Activated T-cell treated with anti-CD3 and anti-CD28 coated beads, Interleukin-2, amount 50 U/mL, for 24 hours (primary cell): ENCODE measurements at places on chromosomes 6 and 20.

DNA sequence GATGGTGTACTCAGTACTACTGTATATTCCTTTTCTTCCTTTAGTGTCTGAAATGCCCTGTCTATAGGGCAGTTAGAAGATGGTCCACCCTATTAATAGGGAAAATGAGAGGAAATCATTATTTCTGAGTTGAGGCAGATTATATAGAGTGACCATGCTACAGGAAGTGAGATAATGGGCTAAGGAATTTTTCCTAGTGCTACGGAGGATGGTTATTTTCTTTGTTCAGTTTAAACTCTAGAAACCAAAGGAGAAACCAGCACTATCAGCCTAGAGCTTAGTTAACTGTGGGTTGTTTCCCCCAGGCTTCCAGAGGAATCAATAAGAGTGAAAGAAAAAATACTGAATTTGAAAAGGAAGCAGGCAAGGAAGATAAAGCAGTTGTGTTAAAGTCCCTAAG, 474 bp downstream of the TSBP1 start:
- no peak for DNase-seq
- H3K4me1 ChIP-seq, result no peaks in the 10 kb centered on the region
- no peaks in the 10 kb centered on the region for H3K36me3 ChIP-seq

DNA sequence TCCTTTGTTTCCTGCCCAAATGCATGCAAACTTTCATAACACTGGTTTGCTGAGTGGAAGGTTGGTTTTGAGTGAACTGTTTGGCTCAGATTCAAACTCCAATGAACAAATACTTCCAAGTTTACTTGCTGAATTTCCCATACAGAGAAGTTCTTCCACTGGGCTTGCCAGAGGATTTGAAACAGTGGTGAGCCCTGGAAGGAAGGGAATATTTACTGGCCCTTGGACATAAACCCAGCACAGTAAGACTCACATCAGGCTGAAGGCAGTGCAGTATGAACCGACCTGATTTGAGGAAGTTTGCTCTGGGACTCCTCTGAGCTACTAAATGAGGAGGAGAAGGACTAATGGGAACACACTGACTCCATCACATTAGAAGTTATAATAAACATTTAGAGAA, 3.8 kb downstream of the TRAF3IP2 start:
- peaks cover 59% of the 10 kb centered on the region for H3K4me1 ChIP-seq
- no peak for DNase-seq
- H3K4me3 ChIP-seq, result no peak overlapping the region
- no peaks in the 10 kb centered on the region for H3K27me3 ChIP-seq
- H3K27ac ChIP-seq, result no peak overlapping the region

DNA sequence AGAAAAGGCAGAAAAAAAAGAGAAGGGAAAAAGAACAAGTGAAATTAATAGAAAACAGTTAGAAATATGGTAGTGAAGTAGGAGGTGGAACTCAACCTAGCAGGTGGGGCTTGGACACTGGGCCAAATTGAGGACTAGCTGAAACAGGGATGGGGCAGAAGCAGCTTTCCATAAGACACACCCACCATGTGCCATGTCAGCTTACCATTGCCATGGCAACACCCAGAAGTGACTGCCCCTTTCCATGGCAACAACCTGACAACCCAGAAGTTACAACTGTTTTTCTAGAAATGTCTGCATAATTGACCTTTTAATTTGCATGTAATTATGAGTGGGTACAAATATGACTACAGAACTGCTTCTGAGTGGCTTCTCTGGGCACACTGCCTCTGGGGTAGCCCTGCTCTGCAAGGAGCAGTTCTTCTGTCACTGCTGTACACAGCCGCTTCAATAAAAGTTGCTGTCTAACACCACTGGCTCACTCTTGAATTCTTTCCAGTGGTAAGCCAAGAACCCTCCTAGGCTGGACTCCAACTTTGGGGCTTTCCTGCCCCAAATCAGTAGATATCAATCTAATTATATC, 35.9 kb upstream of the SLC24A3 start:
- no peak overlapping the region for H3K4me3 ChIP-seq
- no peak for DNase-seq
- peaks cover 2% of the 10 kb centered on the region for H3K27me3 ChIP-seq

DNA sequence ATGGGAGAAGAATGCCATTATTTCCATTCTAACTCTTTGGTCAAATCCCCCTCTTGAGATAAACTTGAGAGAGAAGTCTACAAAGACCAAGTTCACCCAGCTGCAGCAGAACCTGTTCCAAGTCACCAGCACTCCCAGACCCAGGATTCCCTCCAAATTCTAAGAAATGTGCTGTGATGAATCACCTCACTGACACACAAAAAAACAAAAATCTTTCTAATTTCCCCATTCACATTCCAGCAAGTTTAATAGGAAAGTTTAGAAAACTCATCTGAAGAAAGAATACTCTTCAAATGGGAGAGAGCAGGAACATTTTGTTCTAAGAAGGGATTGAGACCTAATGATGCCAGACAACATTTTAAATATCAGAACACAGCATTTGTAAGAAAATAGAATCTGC, 213.6 kb upstream of the PLCB4 start:
- DNase-seq, result no peak
- no peak overlapping the region for H3K27ac ChIP-seq
- H3K4me3 ChIP-seq, result no peak overlapping the region
- no peaks in the 10 kb centered on the region for H3K4me1 ChIP-seq
- H3K36me3 ChIP-seq, result no peaks in the 10 kb centered on the region
- no peaks in the 10 kb centered on the region for H3K27me3 ChIP-seq

GRCh38 chr6:26569433-26569764, 27.4 kb upstream of the ABT1 start:
- DNase-seq, result no peak
- peaks cover 36% of the 10 kb centered on the region for H3K4me1 ChIP-seq
- H3K36me3 ChIP-seq, result peaks cover 9% of the 10 kb centered on the region
- H3K4me3 ChIP-seq, result peak overlapping the region; percentile 85
- peaks cover 2% of the 10 kb centered on the region for H3K27me3 ChIP-seq
- H3K27ac ChIP-seq, result peak overlapping the region; percentile 93

DNA sequence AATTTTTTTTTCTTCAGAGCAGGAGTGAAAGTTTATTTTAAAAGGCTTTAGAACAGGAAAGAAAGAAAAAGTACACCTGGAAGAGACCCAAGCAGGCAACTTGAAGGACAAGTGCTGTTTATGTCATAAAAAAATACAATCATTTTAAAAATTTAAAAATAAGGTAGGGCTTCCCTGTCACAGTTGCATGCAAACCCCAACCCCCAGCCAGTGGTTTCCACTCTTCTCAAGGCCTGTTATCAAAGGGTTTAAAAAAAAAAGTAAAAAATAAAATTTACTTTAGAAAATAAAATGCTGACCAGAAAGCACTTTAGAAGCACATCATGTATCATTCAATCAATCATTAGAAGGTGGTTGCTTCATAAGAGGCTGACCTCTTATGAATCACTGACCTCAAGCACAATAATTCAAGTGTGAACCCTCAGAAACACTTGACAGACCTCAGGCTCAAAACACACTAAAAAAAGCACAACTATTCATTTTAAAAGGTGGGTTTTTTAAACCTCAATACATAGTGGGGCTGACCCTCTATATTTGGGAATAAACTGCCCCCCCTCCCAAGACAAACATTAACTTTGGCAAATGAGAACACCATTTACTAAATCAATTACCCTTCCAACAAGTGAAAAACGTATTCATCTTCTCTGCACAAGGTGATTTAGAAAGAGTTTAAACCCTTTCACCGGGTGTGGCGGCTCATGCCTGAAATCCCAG, 15.6 kb downstream of the ILRUN start:
- DNase-seq, result no peak
- H3K36me3 ChIP-seq, result peaks cover 5% of the 10 kb centered on the region
- no peaks in the 10 kb centered on the region for H3K27me3 ChIP-seq
- H3K4me1 ChIP-seq, result peaks cover 36% of the 10 kb centered on the region

- peaks cover 12% of the 10 kb centered on the region for H3K36me3 ChIP-seq
- peaks cover 48% of the 10 kb centered on the region for H3K4me1 ChIP-seq
- peak overlapping the region; percentile 93 for H3K27ac ChIP-seq
- peak overlapping the region; percentile 88 for H3K4me3 ChIP-seq
- H3K27me3 ChIP-seq, result no peaks in the 10 kb centered on the region
- DNase-seq, result no peak
These were observed 1.5 kb downstream of the CD2AP start for GRCh38 chr6:47479140-47479508.

- peaks cover 10% of the 10 kb centered on the region for H3K4me1 ChIP-seq
- DNase-seq, result no peak
- no peaks in the 10 kb centered on the region for H3K36me3 ChIP-seq
These were observed 58.3 kb downstream of the COL12A1 start for GRCh38 chr6:75147512-75147911.

GRCh38 chr6:110491644-110492317, 15.4 kb upstream of the SLC22A16 start:
- H3K27me3 ChIP-seq, result peaks cover 35% of the 10 kb centered on the region
- H3K36me3 ChIP-seq, result no peaks in the 10 kb centered on the region
- no peak overlapping the region for H3K4me3 ChIP-seq
- DNase-seq, result no peak
- H3K4me1 ChIP-seq, result peaks cover 14% of the 10 kb centered on the region

DNA sequence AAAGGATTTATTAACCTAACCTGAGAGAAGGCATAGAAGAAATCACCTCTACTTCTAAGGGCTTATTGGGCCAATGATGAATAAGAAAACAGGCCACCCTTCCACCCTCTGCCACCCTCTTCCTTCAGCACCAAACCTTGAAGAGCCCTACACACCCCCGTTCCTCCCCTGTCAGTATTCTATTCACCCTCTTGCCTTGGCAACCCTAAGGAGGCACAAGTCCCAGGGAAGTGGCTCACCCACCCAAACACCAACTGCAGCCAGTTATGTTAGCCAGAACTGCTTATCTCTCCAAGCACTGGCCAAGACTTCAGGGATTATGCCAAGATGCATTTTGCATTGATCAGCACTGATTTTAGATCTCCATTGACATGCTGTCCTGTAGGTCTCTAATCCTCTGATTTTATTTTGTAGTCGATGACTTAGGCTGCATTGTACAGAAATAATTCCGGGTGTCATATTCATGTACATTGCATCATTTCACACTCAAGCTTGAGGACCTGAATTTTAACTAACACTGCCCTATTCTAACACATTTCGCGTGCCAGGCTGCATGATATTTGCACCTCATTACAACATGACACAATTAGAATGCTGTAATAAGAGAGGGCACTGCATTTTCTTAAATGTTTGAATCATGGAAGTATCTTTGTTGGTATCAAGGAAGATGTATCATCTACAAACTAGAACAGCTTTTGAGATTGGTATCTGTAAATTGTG, 15.7 kb downstream of the CNKSR3 start:
- no peaks in the 10 kb centered on the region for H3K36me3 ChIP-seq
- H3K27me3 ChIP-seq, result peaks cover 19% of the 10 kb centered on the region
- no peak overlapping the region for H3K27ac ChIP-seq
- no peak for DNase-seq
- no peak overlapping the region for H3K4me3 ChIP-seq

DNA sequence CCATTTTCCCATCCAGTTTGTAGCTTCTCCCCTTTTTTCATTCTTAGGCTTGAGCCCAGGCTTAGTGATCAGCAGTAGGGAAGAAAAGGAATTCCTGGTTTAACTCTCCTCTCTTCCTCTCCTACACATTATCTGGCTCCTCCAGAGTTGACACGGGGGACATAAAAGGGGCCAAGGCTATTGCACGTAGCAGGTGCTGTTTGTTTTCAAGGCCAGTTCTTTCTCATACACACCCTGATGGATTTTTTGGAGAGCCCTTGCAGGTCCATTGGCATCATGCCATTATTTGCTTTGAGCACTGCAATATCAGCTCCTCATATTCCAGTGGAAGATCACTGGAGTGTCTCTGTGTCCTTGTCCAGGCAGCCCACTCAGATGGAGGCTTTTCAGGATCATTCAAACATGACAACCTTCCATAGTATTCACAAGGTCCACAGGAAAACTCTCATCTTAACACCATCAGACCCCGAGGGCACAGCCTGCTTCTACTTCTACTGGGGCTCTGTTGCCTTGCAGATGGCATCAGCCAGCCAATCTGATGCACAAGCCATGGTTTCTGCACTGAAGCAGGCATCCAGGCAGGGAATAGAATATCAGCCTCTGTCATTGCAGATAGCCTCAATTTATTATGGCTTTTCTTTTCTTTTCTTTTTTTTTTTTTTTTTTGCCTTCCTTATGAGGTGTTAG, 18.8 kb downstream of the PLCB4 start:
- H3K27ac ChIP-seq, result no peak overlapping the region
- no peaks in the 10 kb centered on the region for H3K27me3 ChIP-seq
- H3K4me3 ChIP-seq, result no peak overlapping the region
- no peaks in the 10 kb centered on the region for H3K4me1 ChIP-seq
- no peaks in the 10 kb centered on the region for H3K36me3 ChIP-seq

DNA sequence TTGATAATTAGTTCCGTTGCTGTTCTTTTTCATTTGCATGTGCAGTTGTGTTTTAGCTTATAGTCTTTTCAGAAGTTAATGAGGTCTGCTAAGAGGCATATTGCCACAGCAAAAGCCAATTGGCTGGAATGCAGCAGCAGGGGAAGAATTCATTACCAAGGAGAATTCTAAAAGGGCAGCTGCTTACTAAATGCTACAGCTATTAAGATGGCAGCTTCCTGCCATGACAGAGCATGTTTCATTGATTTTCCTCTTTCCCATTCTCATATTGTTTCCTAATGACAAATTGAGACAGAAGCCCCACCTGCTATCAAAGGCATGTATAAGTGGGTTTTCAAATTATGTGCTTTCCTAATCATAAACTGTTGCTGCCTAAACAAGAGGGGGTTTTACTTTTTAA, 66.6 kb downstream of the CLVS2 start:
- H3K4me3 ChIP-seq, result no peak overlapping the region
- H3K4me1 ChIP-seq, result no peaks in the 10 kb centered on the region
- no peaks in the 10 kb centered on the region for H3K27me3 ChIP-seq

- H3K27me3 ChIP-seq, result no peaks in the 10 kb centered on the region
- no peak for DNase-seq
- no peak overlapping the region for H3K27ac ChIP-seq
- no peak overlapping the region for H3K4me3 ChIP-seq
These were observed 48.4 kb downstream of the GCNT2 start for GRCh38 chr6:10569392-10570127.

GRCh38 chr6:114939630-114940029, 596.8 kb upstream of the HS3ST5 start:
- H3K4me3 ChIP-seq, result no peak overlapping the region
- H3K4me1 ChIP-seq, result no peaks in the 10 kb centered on the region
- no peaks in the 10 kb centered on the region for H3K36me3 ChIP-seq
- H3K27ac ChIP-seq, result no peak overlapping the region
- DNase-seq, result no peak
- H3K27me3 ChIP-seq, result no peaks in the 10 kb centered on the region
